ENCODE measurements at places on chromosomes 13 and 19.

DNA sequence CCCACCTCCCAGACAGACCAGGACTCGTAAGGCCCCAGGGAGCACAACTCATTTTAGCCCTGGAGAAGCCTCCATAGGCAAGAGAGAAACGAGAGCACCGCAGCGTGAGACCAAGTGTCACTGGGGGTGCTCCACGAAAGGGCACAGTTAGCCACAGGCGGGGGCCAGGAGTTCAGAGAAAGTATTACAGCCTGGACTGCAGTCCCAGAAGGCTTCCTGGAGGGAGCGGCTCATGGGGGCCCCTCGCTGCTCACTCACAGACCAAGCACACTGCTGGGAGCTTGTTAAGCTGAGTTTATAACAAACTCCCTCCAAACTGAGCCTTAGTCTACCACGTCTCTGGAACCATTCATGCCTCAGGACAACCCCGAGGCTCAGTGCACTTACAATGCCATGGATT, 16.5 kb downstream of the ANKRD27 start:
- no peak for DNase-seq

DNA sequence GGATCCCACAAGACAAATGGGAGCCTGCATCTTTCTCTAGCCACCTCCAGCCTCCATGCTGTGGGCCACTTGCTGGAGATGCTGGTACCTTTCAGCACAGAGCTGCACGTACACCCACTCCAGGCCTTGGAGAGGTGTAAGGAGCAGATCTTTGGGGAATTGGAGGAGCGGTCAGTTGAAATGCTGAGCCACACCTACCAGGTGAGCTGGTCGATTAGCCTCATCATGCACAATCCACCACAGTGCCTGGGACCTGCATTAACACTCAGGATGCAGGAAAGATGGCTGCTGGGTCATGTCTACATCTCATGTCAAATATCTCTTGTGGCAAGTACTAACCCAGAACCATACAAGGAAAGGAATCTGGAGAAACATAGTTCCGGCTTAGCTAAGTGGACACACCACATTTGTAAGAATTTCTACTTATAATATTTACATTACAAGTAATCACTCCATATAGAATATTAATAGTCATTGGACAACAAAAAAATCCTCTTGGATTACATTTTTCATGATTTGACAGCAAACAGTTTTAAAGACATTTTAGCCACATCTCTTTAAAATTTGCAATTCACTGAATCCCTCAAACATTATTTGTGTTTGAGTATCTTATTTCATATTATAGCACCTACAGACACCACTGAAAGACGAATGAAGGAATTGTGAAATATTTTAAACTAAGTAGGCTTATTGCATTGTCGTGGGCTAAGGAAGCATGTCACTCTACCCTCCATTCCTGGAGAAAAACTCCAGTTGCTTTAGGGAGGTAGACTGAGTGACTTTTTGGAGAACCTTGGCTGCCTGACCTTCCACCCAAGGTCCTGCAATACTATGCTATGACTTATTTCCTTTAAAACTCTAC, 21.8 kb upstream of the MBNL2 start:
- no peak for DNase-seq

- DNase-seq = no peak
Observed at GRCh38 chr13:112760435-112760834, 70.6 kb downstream of the ATP11A start.

- no peak for DNase-seq
Observed at GRCh38 chr19:42629191-42629590, 34.5 kb upstream of the CEACAM8 start.

GRCh38 chr19:2613507-2614295, 88.8 kb downstream of the GNG7 start:
- DNase-seq = no peak

- no peak for DNase-seq
Observed at GRCh38 chr19:42233106-42233505, 9.3 kb downstream of the GSK3A start.

GRCh38 chr13:90680826-90681225, 666.7 kb upstream of the MIR17HG start:
- no peak for DNase-seq

DNA sequence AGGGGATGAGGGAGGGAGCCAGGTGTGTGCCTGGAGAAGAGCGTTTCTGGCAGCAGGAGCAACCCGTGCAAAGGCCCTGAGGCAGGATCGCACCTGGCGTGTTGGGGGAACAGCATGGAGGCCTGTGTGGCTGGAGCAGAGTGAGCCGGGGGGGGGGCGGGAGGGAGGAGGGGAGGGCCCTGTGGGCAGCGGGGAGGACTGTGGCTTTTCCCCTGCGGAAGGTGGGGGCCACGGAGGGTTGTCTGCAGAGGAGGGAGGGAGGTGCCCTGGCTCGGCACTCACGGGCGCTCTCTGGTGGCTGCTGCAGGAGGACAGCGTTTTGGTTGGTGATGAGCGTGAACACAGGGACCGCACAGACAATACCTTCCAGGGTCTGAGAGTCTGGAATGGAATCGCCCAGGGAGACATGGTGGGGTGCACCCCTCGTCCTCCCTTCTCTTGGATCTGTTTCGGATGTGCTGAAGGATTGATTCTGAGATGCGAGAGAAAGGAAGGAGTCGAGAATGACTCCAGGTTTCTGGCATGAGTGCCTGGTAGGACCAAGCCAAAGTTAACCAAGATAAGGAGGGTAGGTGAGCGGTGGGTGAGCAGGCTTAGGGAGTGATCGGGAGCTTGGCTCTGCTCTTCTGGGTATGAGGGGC, 6.5 kb downstream of the RAB11B start:
- peak; percentile 35 for DNase-seq

GRCh38 chr13:102333320-102334198, 68.3 kb downstream of the FGF14 start:
- no peak for DNase-seq

- no peak for DNase-seq
Observed at GRCh38 chr13:84430446-84430845, 548.2 kb upstream of the SLITRK1 start.

- no peak for DNase-seq
Observed at GRCh38 chr13:111423168-111423785, 102.8 kb downstream of the TEX29 start.

DNA sequence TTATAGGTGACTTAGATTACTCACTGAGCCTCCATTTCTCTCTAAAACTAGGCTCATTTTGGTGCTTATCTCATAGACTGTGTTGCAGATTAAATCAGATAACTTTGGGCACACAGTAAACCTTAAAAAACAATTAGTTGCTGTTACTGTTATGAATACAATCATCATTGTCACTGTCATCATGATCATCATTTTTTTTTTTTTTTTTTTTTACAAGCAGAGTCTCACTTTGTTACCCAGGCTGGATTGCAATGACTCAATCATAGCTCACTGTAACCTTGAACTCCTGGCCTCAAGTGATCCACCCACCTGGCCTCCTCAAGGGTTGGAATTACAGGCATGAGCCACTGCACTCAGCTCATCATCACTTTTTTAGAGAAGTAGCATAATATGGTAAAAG, 60.0 kb downstream of the VWA8 start:
- peak; percentile 73 for DNase-seq

GRCh38 chr13:108984251-108984920, 355.0 kb downstream of the MYO16 start:
- DNase-seq = no peak
